ENCODE measurements at places on chromosomes 3 and 15.

GRCh38 chr3:190294030-190294429 lies 28.2 kb downstream of the CLDN1 start:
- DNase-seq, result no peak

DNA sequence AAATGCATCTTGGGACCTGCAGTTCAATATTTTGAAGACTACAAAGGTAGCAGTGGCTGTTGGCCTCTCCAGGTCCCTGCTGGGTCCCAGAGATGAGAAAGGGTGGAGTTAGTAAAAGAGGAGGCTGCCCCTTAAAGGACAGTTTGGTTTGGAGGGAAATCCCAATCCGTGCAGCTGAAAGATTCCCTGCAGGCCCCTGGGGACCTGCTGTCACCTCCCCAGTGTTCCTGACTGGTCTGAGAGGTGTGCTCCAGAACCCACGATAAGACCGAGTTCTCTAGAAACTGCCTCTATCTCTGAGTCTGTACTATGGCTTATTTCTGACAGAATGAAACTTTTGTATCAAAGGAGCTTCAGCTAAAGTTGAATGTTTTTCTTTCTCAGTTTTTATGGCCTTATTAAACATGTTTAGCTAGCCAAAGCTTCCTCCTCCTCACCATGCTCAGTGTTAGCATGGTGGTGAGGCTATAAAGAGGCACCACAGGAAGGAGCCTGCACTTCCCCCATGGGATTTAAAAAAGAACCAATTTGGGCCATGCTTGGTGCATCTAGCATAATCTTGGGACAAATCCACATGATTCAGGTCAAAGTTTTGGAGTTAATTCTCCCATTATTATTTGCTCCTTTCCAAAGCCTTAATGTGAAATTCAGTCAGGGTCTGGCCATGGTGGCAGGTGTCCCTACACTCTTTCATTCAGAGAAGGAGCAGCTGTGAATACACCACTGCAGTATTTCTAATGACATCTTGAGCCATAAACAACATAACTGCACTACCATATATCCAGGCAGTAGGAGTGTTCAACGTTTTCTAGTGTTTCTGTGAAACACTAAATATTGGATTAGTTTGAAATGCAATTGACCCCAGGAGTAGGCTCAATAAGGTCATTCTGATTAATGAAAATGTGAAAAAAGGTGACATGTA lies 74.4 kb downstream of the ATP1B3 start:
- DNase-seq, result no peak

- no peak for DNase-seq
Measured at GRCh38 chr3:111434941-111435622, 106.9 kb upstream of the CD96 start.

DNA sequence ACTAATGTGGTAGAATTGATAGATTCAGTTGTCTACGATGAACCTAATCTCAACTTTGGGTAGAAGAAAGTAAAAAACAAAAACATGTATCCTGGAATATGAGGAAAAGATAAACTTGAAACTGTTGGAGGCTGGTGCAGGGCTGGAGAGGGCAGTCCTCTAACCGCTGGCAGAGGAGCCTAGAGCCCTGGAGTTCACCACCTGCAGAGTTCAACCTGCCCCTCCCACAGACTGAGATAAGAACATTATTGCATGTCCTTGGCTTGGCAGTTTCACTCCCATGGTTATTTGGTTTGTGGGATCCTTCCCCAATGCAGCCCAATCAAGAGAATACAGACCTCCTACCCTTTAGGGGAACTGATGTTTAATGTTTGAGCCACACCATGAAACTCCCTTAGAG lies 53.2 kb upstream of the GATM start:
- DNase-seq, result no peak

- DNase-seq, result peak; percentile 39
Measured at GRCh38 chr15:77966540-77967234, 110.8 kb downstream of the TBC1D2B start.

DNA sequence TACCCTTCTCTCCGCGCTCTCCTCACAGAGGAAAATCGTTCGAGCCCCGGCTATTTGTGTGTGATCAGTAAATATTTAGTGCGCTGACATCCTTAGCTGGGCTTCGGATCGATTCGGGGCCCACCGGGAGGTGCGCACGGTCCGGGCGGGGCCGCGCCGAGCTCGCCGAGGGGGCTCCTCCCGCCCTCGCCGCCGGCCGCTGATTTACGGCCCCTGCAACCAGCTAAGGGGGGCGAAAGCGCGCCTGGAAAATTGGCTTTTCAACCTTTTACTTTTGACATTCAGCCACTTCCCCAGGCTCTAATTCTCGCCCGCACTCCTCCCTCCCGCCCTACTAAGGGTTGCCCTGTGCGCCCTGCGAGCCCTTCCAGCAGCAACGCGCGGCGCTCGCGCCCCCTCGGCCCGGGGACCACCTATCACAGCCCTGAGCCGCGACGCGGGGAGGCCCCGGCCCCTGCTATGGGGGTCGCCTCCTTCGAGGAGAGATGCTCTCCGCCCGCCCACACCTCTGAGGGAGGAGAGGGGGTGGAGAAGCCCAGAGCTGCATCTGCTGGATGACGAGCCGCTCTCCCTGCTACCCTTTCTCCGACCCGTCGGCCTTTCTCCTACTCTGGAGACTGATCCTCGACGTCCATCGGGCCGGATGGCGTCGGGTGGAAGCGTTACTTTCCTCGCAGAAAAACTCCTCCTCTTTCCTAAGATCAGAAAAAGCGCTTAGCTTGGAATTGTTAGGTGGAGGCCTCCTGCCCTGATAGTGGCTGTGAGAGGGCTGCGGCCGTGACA lies 7.8 kb upstream of the NR2F2 start:
- no peak for DNase-seq

DNA sequence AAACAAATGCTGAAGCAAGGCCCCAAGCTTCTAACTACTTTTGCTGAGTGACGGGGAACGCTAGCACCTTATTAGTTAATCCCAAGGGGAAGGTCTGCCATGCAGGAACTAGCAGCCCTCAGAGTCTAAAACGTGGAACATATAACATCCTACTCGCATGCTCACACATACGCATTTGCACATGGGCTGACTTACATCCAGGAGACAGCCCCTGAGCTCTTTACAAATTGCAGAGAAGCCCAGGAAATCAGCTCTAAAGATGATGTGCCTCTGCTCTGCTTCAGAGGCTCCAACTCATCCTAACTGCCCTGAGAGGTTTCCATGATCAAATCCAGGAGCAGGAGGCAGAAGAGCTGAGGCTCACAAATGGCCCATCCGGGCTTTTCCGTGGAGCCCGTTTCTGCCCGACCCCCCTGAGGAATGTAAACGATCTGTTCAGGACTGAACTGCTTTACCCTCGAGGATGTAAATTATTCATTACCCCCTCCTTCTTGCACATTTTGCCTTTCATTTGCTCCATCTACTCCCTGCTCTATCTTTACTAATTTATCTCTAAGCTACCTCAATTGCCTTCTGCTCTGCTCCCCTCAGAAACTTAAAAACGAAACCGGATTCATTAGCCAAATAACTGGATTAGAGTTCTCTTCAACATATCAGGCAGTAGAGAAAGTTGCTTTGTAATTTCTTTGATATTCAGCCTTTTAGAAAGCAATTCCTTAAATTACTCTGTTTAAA lies 141.9 kb upstream of the CCDC54 start:
- no peak for DNase-seq

DNA sequence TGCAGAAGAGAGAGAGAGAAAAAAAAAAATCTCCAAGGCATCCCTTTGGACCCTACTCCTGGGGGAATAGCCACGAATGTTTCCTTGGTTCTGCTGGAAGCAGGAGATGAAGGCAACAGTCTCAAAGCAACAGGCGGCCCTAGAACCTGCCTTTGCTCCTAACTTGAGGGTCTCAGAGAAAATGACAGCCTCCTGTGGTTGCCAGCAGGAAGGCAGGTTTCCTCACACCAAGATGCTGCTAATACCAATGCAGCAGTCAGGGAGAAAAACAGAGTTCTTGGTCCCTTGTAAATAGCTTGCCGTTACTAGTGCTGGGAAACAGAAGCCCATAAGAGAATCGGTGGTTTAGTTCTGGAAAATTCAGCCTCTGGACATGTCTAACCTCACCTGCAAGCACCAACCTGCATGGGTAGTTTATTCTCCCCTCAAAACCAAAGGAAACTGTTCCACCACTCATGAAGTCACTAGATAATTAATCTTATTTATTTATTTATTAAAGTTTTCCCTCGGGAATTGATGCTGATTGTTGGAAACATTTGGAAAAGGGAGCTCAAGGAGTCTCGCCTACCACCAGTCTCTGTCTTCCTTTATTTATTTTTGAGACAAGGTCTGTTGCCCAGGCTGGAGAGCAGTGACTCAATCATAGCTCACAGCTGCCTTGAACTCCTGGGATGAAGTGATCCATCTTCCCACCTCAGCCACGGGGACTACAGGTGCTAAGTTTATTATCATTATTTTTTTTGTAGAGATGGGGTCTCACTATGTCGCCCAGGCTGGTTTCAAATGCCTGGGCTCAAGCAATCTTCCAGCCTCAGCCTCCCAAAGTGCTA lies 883 bp upstream of the FRMD4B start:
- DNase-seq, result no peak

- DNase-seq, result no peak
Measured at GRCh38 chr3:37249717-37250116, 75.3 kb upstream of the LRRFIP2 start.

DNA sequence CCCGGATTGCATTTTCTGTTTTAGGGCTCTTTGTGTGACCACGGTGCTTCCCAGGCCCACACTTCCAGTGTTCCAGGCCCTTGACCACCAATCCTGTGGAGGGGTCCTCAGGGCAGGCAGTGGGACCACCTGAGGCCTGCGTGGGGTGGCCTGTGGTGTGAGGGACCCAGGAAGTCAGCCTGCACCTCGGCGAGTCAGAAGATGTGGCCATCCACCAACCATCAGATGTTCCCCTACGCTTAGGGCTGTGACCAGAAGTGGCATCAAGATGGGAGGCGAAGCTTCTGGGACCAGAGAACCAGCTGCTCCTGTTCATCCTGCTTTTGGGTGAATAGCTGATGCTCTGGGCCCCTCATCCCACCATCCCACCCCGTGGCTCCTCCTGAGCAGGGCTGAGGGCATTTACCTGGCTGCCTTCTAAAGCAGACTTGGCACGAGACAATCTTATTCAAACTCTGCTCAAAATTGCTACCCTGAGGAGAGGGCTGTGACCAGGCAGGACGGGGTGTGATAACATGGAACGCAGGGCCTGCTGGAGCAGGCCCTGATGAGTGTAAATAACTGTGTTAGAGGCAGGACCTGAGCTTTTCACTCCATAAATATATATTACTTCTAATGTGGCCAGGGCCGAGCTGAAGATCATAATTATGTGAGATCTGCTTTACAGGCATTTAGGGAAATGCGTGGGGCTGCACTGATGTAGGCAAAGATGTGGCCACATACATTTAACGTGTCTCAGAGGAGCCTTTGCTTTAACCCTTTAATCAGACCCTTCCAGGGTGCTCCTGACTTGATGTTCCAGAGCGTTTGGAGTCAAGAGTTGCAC lies 28.8 kb downstream of the SMAD3 start:
- DNase-seq, result no peak

DNA sequence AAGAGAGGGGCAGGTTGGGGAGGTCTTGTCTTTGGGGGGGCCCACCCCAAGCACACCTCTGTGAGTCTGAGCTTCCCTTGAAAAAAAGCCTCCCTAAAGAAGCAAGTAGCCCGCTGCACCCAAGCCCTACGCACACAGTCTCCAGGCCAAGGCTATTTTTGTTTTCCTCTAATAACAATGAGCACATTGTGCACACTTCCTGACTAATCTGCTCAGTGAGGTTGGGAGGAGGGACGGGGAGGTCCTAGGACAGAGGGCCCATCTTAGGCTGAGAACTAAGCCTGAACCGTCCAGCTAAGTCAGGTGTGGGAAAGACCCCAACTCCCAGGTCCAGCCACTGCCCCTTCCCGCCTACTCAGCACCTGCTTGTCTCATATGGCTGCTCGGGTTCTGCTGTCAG lies 87.2 kb downstream of the HMG20A start:
- no peak for DNase-seq

GRCh38 chr3:156750874-156751245 lies 75.3 kb upstream of the LEKR1 start:
- DNase-seq, result no peak

DNA sequence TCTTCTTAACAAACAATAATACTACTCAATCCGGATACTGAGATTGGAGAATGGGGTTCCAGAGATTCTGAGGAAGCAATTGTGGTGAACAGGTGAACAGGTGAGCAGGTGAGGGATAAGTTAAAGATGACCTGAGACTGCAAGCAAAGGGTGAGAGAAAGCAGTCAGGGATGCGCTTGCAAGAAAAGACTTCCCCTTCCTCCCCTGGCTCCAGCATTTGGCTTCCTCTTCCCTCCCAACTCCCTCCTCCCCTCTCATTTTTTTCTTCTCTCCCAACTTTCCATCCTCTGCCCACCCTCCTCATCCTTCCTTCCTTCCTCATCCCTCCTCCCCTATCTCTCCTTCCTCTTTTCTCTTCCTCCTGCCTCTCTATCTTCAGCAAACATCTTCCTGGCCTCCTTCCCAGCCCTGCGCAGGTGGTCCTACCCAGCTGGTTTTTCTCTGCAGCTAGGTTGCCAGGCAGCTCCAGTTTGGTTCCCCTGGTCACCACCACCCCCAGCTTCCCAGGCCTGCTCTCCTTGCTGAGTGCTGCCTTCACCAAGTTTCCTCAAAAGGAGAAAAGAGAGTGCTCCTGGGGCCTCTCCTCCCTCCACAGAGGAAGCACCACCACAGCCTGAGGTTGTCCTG lies 10.4 kb upstream of the VIPR1 start:
- no peak for DNase-seq

DNA sequence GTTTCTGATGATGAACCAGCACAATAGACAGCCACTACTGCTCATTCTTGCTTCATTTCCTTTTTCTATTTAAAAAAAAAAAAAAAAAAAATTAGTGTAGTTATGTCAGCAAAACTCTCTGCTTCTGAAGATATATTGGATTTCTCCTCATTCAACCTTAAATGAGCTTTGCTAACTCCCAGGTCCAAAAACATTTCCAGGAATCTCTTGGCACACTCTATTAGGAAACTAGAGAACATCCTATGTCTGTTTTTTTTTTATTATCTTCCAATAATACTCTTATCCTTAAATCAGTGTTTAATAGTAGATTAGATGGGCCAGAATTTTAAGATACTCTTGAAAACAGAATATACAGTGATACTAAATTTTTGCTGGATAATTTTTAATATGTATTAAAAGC lies 398.0 kb downstream of the NAALADL2 start:
- no peak for DNase-seq

DNA sequence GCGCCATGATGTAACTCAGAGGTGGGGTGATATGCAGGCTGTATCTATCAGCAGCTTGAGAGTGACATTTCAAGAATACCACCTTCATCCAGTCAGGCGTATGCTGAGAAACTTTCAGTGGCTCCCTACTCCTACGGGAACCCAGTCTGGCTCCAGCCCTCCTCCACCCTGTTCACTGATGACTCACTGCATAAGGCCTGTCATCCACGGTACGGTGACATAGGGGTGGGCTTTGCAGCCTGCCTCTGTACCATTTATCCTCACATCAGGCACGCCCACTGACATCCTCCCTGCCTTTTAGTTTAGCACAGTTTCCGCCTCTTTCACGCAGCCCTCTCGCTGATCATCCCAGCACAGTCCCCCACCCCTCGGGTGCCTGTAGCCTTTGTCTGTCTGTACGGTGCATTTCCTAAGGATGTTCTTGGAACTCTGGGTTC lies 11.7 kb downstream of the PXYLP1 start:
- DNase-seq, result peak; percentile 35
